ENCODE measurements at places on chromosomes 11 and 22. TPM values are rescaled to one million over a fixed set of nuclear protein-coding genes. Genes with fewer than 3 reads are reported as not detected.

Gene HSPB2
- 0.63 TPM for total RNA-seq

Gene DDIAS
- total RNA-seq: 0.63 TPM

Gene DTX4
- 1.9 TPM for total RNA-seq

Gene OR4C3
- total RNA-seq: not detected

Gene MS4A3
- total RNA-seq: not detected

Gene MPZL2
- under 0.01 TPM for total RNA-seq

Data from bronchial smooth muscle cell (primary cell).